ENCODE measurements at places on chromosomes 2 and 18. TPM values are rescaled to one million over a fixed set of nuclear protein-coding genes. Genes with fewer than 3 reads are reported as not detected.
A peak's percentile ranks its signal among the peaks of the same experiment; 100 is the strongest.

- no peaks in the 10 kb centered on the region for H3K36me3 ChIP-seq
- H3K4me3 ChIP-seq = no peak overlapping the region
- DNase-seq = no peak
- H3K4me1 ChIP-seq = no peaks in the 10 kb centered on the region
Observed at GRCh38 chr2:196105951-196106350, 37.3 kb upstream of the DNAH7 start.

GRCh38 chr18:46676182-46676835 is 19.3 kb upstream of the LOXHD1 start:
- peaks cover 26% of the 10 kb centered on the region for H3K27me3 ChIP-seq
- no peak for DNase-seq
- no peaks in the 10 kb centered on the region for H3K4me1 ChIP-seq
- H3K4me3 ChIP-seq = no peak overlapping the region

- H3K36me3 ChIP-seq = no peaks in the 10 kb centered on the region
- no peaks in the 10 kb centered on the region for H3K27me3 ChIP-seq
- H3K4me1 ChIP-seq = 0 out of 2 replicates have a peak, but pooled peaks cover 7% of the 10 kb centered on the region
- no peak overlapping the region for H3K4me3 ChIP-seq
Observed at GRCh38 chr2:19127616-19128015, 230.8 kb downstream of the OSR1 start.

DNA sequence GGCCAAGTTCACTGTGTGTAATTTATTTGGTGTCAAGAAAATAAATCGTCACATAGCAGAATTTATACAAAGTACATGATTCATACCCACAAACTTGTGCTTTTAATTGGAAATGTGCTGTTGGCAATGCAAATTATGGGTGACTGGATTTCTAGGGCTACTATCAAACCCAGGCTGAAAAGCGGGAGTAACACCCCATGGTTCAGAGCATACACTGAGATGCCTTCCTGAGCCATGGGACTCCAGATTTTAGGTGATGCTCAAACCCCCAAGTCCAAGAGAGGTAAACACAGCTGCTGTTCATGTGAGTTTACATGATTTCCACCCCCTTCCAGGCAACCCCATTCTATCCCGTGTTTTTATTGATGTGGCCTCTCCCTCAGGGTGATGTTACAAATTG is 565.9 kb upstream of the ID2 start:
- peaks cover 6% of the 10 kb centered on the region for H3K4me1 ChIP-seq
- no peak overlapping the region for H3K4me3 ChIP-seq
- DNase-seq = no peak
- 0 out of 2 replicates have a peak, but pooled peaks cover 5% of the 10 kb centered on the region for H3K27me3 ChIP-seq
- H3K27ac ChIP-seq = no peak overlapping the region

GRCh38 chr2:226802573-226802972 is 3.0 kb upstream of the IRS1 start:
- H3K36me3 ChIP-seq = no peaks in the 10 kb centered on the region
- peak; percentile 81 for DNase-seq
- no peaks in the 10 kb centered on the region for H3K27me3 ChIP-seq
- peak overlapping the region; percentile 88 for H3K27ac ChIP-seq
- no peak overlapping the region for H3K4me3 ChIP-seq

DNA sequence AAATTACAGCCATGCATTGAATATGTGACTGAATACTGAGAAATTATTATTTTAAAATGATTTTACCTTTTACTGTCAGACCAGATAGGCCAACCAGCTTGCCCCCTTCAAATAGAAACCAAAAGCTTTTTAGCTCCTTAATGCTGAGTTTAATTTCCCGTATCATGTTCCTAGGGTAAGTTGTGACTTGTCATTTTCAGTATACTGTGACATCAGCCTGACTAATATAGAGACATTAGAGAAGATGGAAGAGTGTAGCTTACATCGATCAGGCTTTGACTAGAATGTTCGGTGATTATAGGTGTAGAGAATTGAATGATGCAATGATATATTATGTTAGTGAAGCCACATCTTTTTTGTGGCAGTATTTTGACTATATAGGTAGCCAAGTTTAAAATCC is 50.6 kb upstream of the ZEB2 start:
- no peak for DNase-seq
- H3K36me3 ChIP-seq = no peaks in the 10 kb centered on the region
- no peak overlapping the region for H3K4me3 ChIP-seq
- H3K27ac ChIP-seq = no peak overlapping the region
- H3K4me1 ChIP-seq = no peaks in the 10 kb centered on the region

DNA sequence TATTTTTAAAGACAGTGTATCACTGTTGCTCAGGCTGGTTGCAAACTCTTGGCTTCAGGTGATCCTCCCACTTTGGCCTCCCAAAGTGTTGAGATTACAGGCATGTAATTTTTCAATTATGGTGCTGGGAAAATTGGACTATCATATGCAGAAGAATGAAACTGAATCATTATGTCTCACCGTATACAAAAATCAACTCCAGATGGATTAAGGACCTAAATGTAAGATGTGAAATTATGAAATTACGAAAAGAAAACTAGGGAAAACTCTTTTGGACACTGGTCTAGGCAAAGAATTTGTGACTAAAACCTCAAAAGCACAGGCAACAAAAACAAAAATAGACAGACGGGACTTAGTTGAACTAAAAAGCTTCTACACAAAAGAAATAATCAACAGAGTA is 31.2 kb downstream of the MAP3K2 start:
- no peak overlapping the region for H3K4me3 ChIP-seq
- H3K27ac ChIP-seq = no peak overlapping the region
- no peak for DNase-seq
- H3K27me3 ChIP-seq = no peaks in the 10 kb centered on the region
- no peaks in the 10 kb centered on the region for H3K36me3 ChIP-seq

DNA sequence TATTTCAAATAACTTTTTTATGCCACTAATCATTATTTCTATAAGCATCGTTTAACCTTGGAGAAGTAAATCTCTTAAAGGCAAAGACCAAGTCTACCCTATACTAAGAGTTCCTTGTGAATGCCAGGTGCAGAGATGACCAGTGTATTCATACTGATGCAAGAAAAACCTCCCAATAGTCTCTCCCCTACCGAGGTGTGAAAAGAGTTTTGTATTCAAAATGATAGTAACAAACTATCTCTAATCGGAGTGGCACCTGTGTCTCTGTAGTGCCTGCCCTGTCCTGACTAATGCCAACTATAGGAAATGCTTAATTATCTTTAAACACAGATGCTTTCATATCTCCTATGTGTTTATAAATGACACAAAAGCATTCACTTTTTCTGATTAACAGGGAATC is 798.5 kb downstream of the TRIB2 start:
- no peaks in the 10 kb centered on the region for H3K27me3 ChIP-seq
- no peaks in the 10 kb centered on the region for H3K4me1 ChIP-seq
- H3K27ac ChIP-seq = no peak overlapping the region
- DNase-seq = no peak
- no peak overlapping the region for H3K4me3 ChIP-seq

GRCh38 chr2:46980366-46980765 is 64.8 kb upstream of the MCFD2 start:
- no peak overlapping the region for H3K27ac ChIP-seq
- H3K27me3 ChIP-seq = no peaks in the 10 kb centered on the region
- H3K4me3 ChIP-seq = no peak overlapping the region
- DNase-seq = no peak

DNA sequence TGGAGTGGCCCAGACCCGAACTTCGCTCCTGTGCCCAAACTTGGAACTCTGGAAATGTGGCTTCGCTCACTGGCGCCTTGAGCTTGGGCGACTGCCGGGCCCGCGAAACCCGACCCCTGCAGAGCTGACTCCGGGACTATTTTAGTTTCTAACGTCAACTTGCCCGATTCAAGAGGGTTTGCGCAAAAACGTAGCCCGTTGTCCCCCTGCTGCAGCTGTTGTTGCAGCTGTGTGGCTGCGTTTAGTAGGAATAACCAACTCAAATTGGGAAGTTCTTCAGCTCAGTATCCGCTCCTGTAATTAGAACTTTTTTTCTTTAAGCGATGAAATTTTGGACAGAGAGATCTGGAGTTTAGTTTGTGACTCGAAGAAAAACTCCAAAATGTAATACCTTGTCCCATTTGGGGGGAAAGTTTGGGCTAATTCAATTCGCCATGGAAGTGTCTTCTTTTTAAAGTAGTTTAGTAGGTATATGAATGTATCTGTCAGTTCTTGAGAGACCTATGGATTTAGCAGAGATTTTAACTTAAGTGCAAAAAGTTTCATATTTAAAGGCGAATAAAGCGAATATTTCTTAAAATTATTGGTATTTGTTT is 559 bp downstream of the MYL12A start:
- DNase-seq = no peak
- peaks cover 42% of the 10 kb centered on the region for H3K4me1 ChIP-seq
- H3K4me3 ChIP-seq = peak overlapping the region; percentile 92
- peak overlapping the region; percentile 90 for H3K27ac ChIP-seq

DNA sequence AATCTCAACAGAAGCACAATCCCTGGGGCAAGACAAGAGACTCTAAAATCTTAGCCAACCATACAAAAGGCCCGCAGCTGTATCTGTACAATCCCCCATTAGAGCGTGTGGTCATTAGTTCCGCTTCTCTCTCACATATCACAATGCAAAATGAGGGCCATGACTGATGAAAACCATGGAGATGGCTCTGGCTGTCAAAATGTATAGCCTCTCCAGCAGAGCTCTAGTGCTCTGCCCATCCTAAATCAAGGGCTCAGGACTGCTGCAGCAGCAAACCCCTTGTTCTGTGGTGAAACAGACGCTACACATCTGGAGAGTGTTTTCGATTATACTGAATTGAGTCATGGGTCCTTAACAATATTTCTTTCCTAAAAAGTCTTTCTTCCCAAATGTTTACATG is 221.0 kb downstream of the PID1 start:
- H3K4me3 ChIP-seq = no peak overlapping the region
- no peak for DNase-seq
- no peaks in the 10 kb centered on the region for H3K27me3 ChIP-seq
- H3K27ac ChIP-seq = no peak overlapping the region

DNA sequence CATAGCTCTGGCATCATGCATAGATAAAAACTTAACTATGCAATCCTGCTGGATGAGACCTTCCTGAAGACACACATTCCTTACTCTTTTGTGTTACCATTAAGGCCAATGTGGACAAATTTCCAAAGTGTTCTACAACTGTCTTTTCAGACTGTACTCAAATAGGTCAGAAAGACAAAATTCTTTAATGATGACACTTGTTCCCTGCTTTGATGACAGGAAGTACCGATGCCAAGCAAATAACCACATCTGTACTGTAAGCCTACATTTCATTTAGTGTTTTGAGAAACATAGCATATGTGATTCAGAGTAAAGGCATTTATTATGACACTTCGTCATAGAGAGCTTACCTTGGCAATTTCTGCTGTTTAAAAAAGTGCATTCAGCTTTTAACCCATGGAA is 55.0 kb downstream of the PMAIP1 start:
- H3K27me3 ChIP-seq = no peaks in the 10 kb centered on the region
- peak overlapping the region; percentile 25 for H3K4me3 ChIP-seq
- peaks cover 90% of the 10 kb centered on the region for H3K4me1 ChIP-seq
- DNase-seq = peak; percentile 84

GRCh38 chr2:237084444-237084843 is 1.2 kb upstream of the COPS8 start:
- no peak overlapping the region for H3K27ac ChIP-seq
- no peaks in the 10 kb centered on the region for H3K27me3 ChIP-seq
- peaks cover 7% of the 10 kb centered on the region for H3K4me1 ChIP-seq

- no peak overlapping the region for H3K4me3 ChIP-seq
- no peak for DNase-seq
- H3K4me1 ChIP-seq = no peaks in the 10 kb centered on the region
- H3K27ac ChIP-seq = no peak overlapping the region
Observed at GRCh38 chr2:162734866-162735265, 103.7 kb downstream of the KCNH7 start.

DNA sequence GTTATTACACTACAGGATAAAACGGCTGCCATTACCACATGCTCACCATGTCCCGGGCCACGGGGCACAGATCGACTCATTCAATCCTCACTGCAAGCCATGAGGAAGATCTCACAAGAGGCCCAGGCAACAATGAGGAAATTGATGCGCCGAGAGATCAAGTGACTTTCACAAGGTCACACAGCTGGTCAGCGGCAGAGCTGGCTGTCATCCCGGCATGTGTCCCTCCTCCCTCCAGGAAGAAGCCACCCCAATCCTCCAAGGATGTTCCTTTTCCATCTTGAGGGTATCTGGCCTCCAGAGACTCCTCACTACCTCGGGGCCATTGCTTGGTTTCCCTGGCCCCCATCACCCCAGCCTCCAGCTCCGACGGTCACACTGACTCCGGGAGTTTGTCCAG is 65.3 kb upstream of the GLI2 start:
- no peak overlapping the region for H3K27ac ChIP-seq
- H3K4me3 ChIP-seq = no peak overlapping the region
- no peaks in the 10 kb centered on the region for H3K27me3 ChIP-seq
- H3K36me3 ChIP-seq = no peaks in the 10 kb centered on the region
- no peak for DNase-seq
- peaks cover 20% of the 10 kb centered on the region for H3K4me1 ChIP-seq

- no peak for DNase-seq
- H3K27ac ChIP-seq = no peak overlapping the region
- no peaks in the 10 kb centered on the region for H3K4me1 ChIP-seq
- H3K4me3 ChIP-seq = no peak overlapping the region
- no peaks in the 10 kb centered on the region for H3K36me3 ChIP-seq
- no peaks in the 10 kb centered on the region for H3K27me3 ChIP-seq
Observed at GRCh38 chr2:68755071-68755470, 20.5 kb downstream of the ARHGAP25 start.

- H3K27me3 ChIP-seq = no peaks in the 10 kb centered on the region
- H3K4me1 ChIP-seq = no peaks in the 10 kb centered on the region
- no peak overlapping the region for H3K4me3 ChIP-seq
- no peak for DNase-seq
Observed at GRCh38 chr2:20205069-20205468, 19.9 kb downstream of the SDC1 start.

- H3K27ac ChIP-seq = no peak overlapping the region
- H3K27me3 ChIP-seq = no peaks in the 10 kb centered on the region
Observed at GRCh38 chr2:23578964-23579671, 194.1 kb downstream of the KLHL29 start.

The MAP3K2 gene
- total RNA-seq = 44.5 TPM

The POTEC gene
- not detected for total RNA-seq

The BMP10 gene
- total RNA-seq = not detected

The CHRNG gene
- not detected for total RNA-seq

The FBXO15 gene
- 1.1 TPM for total RNA-seq

The KIAA2012 gene
- total RNA-seq = not detected
